ENCODE measurements at places on chromosomes 5 and 9.

DNA sequence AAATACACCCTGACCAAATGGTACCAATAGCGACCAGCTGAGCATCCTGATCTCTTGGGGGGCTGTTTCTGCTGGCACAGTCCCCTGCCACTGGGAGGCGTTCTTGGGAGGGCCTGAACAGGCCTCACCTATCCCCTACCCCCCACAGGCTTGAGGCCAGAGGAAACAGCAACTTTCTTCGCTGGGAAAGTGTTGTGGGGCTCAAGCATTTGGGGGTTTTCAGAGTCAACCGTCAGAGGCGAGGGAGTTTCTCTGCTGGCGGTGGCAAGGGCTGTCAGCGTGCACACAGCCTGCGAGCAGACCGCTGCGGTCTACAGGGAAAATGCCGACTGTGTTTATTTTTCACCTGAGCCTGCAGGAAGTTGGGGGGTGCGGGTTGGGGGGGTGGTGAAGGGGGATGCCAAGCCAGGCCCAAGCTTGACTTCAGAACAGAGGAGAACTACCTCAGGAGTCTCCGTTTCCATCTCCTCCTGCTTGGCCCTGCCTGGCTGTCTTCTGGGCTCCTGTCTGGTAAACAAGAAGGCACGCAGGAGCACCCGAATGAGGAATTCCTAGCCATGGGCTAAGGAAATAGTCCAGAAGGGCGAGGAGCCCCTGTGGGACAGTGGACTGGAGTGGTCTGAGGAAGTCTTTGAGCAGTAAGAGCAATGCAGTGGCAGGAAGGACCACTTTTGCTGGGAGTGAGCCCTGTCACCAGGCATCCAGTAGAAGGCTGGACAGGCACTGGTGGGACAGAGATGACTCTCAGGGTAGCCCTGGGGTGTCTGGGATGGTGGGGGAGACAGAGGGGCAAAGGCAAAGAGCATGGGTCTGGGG, 18.1 kb downstream of the TCF7 start:
- H3K27ac ChIP-seq = no peak overlapping the region
- DNase-seq = no peak
- no peaks in the 10 kb centered on the region for H3K27me3 ChIP-seq
- H3K36me3 ChIP-seq = no peaks in the 10 kb centered on the region
- no peak overlapping the region for H3K4me3 ChIP-seq

DNA sequence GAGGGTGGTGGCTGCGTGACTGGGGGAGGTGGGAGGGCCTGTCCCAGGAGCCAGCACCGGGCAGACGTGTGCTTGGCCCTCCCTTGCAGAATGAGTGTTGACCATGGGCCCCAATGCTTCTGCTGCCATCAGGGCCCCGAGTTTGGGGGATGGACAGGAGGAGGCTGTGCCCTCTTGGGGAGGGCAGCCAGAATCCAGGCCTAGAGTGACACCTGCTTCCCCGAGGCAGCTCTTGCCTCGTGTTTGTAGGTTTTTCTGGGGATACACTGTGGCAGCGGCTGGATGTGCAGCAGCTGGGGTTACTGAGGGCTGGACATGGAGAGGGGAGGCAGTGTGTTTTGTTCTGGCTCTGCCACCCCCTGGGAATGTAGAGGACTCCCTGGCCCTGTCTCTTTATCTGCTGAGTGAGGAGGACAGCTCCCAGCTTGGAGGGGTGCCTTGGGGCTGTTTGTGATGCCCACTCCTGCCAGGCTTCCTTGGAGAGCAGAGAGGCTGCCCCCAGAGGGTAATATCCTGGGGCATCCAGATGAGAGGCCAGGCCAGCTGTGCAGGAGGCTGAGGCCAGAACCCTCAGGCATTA, 22.7 kb downstream of the WNK2 start:
- peaks cover 88% of the 10 kb centered on the region for H3K4me1 ChIP-seq
- H3K36me3 ChIP-seq = no peaks in the 10 kb centered on the region
- no peaks in the 10 kb centered on the region for H3K27me3 ChIP-seq
- no peak overlapping the region for H3K4me3 ChIP-seq
- H3K27ac ChIP-seq = peak overlapping the region; percentile 87

DNA sequence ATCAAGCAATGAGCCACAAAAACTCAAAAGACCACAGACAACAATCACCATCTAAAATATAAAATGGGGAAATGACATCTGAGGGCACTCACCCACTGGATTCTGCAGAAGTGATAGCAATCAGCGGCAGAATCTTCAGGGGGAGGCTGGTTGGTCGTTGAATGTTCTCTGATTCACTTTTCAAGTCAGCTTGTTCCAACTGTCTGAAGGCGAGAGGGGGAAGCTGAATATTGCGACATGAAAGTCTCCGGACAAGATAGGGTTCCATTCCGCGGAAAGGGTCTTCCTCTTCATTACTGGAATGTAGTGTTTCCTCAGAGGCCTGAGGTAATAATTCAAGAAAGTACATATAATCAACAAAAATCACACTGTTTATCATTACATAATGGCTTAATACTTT, 94.9 kb upstream of the PDE4D start:
- H3K4me3 ChIP-seq = no peak overlapping the region
- no peaks in the 10 kb centered on the region for H3K4me1 ChIP-seq
- no peak overlapping the region for H3K27ac ChIP-seq
- DNase-seq = no peak

GRCh38 chr9:385818-386398, 171.2 kb downstream of the DOCK8 start:
- H3K4me3 ChIP-seq = no peak overlapping the region
- H3K4me1 ChIP-seq = no peaks in the 10 kb centered on the region
- H3K27ac ChIP-seq = no peak overlapping the region
- no peaks in the 10 kb centered on the region for H3K27me3 ChIP-seq

- peaks cover 5% of the 10 kb centered on the region for H3K4me1 ChIP-seq
- no peak for DNase-seq
- no peak overlapping the region for H3K4me3 ChIP-seq
- no peaks in the 10 kb centered on the region for H3K27me3 ChIP-seq
- H3K27ac ChIP-seq = no peak overlapping the region
Observed at GRCh38 chr5:145825751-145826180, 9.4 kb downstream of the PRELID2 start.

DNA sequence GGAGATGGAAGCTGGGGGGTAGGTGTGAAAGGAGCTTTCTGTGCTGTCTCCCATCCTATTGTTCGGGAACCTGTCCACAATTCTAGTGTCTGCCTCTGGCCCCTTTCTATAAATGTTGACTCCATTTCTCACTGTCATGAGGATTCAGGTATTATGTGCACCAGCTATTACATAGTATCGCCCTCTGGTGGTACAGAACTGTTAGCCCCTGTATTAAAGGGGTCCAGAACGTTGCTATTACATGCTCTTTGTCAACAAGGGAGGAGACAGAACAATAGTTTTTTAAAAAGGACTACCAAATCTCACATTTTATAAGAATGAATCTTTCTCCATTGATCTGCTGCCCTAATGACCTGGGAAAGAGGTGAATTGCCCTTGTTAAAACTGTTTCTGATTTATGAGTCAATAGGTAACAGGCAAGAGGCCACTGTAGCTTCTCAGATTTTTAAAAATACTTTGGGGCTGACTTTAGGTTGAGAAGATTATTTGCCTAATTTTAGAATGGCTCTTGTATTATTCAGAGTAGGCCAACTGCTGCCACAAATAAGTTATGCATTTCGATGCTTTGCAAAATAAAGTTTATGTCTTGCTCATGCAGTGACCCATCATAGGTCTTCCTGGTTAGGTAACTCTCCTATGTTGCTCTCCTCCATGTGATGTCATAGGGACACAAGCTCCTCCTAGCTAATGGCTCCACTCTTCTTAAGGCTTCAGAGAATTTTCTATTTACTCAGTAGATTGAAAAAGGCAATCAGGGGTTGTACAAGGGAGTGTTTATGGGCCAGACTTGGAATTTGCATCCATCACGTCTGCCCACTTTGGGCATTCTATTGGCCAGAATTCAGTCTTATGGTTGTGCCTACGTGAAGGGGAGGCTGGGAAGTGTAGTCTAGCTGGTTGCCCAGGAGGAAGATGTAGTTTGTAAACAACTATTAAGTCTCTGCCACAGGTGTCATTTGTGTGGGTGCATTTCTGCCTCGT, 20.8 kb downstream of the DCANP1 start:
- H3K27me3 ChIP-seq = no peaks in the 10 kb centered on the region
- peaks cover 15% of the 10 kb centered on the region for H3K4me1 ChIP-seq
- no peak overlapping the region for H3K4me3 ChIP-seq
- no peak for DNase-seq
- H3K36me3 ChIP-seq = no peaks in the 10 kb centered on the region
- no peak overlapping the region for H3K27ac ChIP-seq

DNA sequence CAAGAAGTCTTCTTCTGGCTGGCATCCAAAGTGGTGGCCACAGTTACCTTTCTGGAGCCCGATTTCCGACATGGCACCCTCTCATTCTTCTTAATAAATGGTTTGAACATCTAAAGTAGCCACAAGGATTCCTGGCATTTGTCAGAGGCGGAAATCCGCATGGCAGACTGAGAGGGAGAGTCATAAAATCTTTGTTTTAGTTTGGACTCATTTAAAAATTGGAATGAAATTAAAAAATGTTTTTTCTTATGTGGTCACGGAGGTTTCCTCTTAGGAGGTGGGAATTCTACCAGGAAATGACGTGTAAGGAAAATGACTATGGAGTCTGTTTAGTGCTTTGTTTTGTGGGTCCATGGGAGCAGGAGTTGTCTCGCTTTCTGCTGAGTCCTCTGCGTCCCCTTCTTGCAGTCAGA, 133.0 kb upstream of the PTCH1 start:
- no peak for DNase-seq
- H3K4me3 ChIP-seq = no peak overlapping the region

DNA sequence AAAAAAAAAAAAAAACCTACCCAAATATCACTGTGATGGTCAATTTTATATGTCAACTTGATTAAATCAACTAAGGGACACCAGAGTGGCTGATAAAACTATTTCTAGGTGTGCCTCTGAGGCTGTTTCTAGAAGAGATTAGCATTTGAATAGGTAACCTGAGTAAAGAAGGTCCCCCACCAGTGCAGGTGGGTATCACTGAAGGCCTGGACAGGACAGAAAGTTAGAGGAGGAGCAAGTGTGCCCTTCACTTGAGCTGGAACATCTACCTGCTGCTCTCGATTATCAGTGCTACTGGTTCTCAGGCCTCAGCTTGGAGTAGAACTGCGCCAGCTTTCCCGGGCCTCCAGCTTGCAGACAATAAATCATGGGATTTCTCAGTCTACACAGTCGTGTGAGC, 88.7 kb downstream of the TLE1 start:
- no peak overlapping the region for H3K4me3 ChIP-seq
- H3K27me3 ChIP-seq = no peaks in the 10 kb centered on the region
- DNase-seq = no peak
- H3K36me3 ChIP-seq = no peaks in the 10 kb centered on the region
- H3K4me1 ChIP-seq = peaks cover 8% of the 10 kb centered on the region

GRCh38 chr5:173634465-173634983, 18.1 kb upstream of the BOD1 start:
- no peak overlapping the region for H3K27ac ChIP-seq
- H3K36me3 ChIP-seq = no peaks in the 10 kb centered on the region
- no peak overlapping the region for H3K4me3 ChIP-seq

GRCh38 chr9:9563817-9564216, 1049.0 kb downstream of the PTPRD start:
- no peak overlapping the region for H3K4me3 ChIP-seq
- no peak overlapping the region for H3K27ac ChIP-seq
- H3K36me3 ChIP-seq = no peaks in the 10 kb centered on the region
- no peaks in the 10 kb centered on the region for H3K27me3 ChIP-seq
- DNase-seq = no peak

DNA sequence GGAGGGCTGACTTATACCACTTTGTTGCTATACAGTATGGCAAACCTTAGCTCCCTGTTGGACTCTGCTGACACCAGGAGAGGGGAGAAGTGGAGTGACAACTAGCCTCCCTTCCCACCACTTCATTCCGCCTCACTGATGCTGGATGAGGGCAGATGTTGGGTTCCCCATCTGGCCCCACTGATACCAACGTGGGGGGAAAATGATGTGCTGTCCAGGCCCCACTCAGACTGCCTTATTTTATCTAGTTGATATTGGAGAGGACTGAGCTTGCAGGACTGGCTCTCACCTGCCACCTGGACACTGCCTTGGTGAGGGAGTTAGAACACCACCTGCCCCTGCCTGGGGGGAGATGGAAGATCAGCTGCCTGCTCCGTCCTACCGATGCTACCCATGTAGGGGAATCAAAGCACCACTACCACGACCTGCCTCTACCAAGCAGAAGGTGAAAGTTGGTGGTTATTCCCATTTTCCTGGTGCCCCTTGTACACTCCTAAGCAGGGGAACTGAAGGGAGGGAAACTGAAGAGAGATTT, 292.1 kb downstream of the GADD45G start:
- H3K27ac ChIP-seq = no peak overlapping the region
- H3K27me3 ChIP-seq = no peaks in the 10 kb centered on the region
- H3K4me1 ChIP-seq = no peaks in the 10 kb centered on the region
- no peak for DNase-seq
- no peak overlapping the region for H3K4me3 ChIP-seq

All from transverse colon (tissue), 4 donors.